ENCODE measurements at places on chromosomes 3 and 15. TPM values are rescaled to one million over a fixed set of nuclear protein-coding genes. Genes with fewer than 3 reads are reported as not detected.

The MED12L gene
- 0.82 TPM for total RNA-seq

The MCTP2 gene
- total RNA-seq, result 21.1 TPM

The GASK1A gene
- 7.3 TPM for total RNA-seq

The NR2F2 gene
- total RNA-seq, result 191 TPM

The RETNLB gene
- not detected for total RNA-seq

The GP9 gene
- total RNA-seq, result not detected

The SKOR1 gene
- 0.57 TPM for total RNA-seq

The B2M gene
- 1,898 TPM for total RNA-seq

The AP3B2 gene
- 4.7 TPM for total RNA-seq

The KLHL6 gene
- 9.8 TPM for total RNA-seq

The TTC14 gene
- total RNA-seq, result 52.8 TPM

The LIPC gene
- 9.9 TPM for total RNA-seq

Measured in kidney (tissue), 22 donors.